ENCODE measurements at places on chromosomes 2 and 18. TPM values are rescaled to one million over a fixed set of nuclear protein-coding genes. Genes with fewer than 3 reads are reported as not detected.

DNA sequence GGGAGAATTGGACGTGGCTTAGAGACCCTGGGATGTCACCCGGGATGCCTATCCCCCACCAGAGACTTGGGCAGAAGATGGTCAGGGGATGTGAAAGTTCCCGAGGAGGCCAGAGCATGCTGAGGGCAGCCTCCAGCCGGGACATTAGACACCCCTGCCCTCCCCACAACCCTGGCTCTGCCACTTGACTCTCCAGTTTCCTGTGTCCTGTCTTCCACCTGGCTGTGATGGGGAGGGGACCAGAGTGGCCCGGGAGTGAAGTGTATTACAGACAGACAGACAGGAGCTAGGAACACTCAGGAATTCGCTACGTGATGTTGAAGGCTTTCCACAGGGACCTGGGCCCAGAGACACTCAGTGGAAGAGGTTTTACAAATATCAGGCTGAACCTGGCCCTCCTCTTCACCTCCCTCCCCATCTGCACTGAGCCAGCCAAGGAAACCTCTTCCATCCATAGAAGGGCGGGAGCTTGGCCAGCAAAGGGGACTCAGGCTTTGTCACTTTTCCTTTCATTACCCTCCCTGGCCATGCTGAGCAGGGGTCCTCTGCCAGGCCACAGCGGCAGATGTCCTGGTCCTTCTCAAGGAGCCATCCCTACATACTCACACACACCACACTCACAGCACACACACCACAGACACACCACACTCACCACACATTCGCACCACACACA is 60.7 kb downstream of the SDC1 start:
- DNase-seq = no peak

DNA sequence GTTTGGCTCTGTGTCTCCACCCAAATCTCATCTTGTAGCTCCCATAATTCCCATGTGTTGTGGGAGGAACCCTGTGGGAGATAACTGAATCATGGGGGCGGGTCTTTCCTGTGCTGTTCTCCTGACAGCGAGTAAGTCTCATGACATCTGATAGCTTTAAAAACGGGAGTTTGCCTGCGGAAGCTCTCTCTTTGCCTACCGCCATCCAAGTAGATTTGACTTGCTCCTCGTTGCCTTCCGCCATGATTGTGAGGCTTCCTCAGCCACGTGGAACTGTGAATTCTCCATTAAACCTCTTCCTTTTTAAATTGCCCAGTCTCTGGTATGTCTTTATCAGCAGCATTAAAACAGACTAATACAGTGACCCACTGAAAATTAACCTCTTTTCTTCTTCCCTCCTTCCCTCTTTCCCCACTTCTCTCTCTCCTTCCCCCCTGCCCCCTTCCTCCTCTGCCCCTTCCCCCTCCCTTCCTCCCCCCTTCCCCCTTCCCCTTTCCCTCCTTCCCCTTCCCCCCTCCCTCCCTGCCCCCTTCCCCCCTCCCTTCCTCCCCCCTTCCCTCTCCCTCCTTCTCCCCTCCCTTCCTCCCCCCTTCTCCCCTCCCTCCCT is 818.8 kb downstream of the SLC4A3 start:
- no peak for DNase-seq

DNA sequence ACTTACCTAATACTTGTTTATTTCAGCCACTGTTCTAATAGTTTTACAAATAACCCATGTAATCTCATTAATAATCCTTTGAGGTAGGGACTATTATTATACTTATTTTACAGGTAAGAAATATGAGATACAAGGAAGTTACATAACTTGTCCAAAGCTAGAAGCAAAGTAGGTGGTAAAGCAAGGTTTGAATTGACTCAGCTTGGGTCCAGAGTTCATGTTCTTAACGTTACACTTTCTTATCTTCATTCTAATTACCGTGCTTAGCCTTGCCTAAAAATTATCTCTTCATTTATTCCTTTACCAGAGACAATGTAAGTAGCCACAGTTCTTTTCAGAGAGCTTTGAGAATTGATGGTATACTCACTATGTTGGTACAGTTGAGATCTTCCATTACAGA is 743.6 kb downstream of the KCNJ3 start:
- no peak for DNase-seq

- no peak for DNase-seq
These were observed 25.0 kb downstream of the FAM171B start for GRCh38 chr2:186718903-186719302.

DNA sequence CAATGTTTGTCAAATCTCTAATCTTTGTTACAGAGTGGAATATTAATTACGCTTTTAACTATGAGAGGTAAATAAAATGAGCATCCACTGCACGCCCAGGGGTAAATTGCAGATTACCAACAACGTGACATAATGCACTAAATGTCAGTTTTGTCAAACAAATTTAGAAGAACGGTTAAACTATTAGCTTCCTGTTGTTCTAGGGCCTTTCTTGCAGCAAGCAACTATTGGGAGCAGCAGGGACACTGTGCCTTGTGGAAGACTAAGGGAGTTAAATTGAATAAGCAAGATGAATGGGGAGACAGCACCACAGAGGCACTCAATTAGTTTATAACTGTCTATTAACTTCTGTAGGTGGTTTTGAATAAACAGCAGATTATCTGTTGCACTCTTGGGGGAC is 391.0 kb upstream of the RAB12 start:
- no peak for DNase-seq

DNA sequence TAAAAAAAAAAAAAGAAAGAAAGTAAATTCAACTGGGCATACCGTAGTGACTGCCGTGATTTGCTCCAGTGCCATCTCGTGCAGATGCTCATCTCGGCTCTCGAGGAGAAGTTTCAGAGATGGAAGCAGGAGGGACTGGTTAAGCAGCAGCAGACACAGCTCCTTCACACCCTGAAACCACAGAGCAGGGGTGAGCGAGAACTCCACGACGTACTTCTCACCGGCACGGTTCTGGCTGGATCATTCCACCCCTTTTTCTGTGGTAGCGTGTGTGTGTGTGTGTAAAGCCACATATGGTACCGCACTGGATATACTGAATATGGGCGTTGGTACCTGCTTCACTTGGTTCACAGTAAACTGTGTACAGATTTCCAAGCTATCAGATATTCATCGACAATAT is 382.2 kb downstream of the NBAS start:
- no peak for DNase-seq

GALNT5 gene
- 0.83 TPM for total RNA-seq

ASAP2 gene
- total RNA-seq = 18.7 TPM

TLX2 gene
- 0.42 TPM for total RNA-seq

DNA sequence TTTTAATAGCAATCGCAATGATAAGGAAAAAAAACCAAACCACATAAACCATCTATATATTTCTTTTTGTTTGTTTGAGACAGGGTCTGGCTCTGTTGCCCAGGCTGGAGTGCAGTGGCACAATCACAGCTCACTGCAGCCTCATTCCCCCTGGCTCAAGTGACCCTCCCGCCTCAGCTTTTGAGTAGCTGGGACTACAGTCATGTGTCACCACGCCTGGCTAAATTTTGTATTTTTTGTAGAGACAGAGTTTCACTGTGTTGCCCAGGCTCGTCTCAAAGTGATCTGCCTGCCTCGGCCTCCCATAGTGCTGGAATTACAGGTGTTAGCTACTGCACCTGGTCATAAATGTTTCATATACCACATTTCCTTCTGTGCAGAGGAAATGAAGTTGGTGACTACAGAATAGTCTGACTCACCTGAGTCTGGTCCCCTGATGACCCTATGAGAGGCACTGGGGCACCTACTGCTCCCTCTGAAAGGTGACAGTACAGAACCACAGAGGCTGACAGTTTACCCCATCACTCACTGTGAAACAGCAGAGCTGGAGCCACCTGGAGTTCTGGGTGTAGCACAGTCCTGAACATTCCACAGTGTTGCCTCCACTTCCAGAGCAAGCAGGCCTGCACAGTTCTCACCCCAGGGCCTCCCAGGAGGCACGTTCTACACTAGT is 183.7 kb upstream of the PXDN start:
- no peak for DNase-seq

GRCh38 chr2:180012523-180012922 is 5.4 kb upstream of the CWC22 start:
- no peak for DNase-seq

DNA sequence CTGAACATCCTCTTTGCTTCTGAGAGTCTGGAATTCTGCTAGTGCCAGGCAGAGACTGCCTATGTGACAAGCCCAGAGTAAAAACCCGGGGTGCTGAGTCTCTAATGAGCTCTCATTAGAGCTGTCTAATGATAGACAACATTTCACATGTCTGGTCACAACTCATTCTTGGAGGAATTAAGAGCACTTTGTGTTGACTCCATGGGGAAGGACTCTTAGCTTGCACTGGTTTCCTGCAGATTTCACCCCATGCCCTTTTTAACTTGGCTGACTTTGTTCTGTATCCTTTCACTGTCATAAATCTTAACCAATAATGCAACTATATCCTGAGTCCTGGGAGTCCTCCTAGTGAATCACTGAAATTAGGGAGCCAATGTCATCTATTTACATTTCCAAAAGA is 33.5 kb downstream of the FBXO15 start:
- DNase-seq = no peak

RIT2 gene
- not detected for total RNA-seq

DNA sequence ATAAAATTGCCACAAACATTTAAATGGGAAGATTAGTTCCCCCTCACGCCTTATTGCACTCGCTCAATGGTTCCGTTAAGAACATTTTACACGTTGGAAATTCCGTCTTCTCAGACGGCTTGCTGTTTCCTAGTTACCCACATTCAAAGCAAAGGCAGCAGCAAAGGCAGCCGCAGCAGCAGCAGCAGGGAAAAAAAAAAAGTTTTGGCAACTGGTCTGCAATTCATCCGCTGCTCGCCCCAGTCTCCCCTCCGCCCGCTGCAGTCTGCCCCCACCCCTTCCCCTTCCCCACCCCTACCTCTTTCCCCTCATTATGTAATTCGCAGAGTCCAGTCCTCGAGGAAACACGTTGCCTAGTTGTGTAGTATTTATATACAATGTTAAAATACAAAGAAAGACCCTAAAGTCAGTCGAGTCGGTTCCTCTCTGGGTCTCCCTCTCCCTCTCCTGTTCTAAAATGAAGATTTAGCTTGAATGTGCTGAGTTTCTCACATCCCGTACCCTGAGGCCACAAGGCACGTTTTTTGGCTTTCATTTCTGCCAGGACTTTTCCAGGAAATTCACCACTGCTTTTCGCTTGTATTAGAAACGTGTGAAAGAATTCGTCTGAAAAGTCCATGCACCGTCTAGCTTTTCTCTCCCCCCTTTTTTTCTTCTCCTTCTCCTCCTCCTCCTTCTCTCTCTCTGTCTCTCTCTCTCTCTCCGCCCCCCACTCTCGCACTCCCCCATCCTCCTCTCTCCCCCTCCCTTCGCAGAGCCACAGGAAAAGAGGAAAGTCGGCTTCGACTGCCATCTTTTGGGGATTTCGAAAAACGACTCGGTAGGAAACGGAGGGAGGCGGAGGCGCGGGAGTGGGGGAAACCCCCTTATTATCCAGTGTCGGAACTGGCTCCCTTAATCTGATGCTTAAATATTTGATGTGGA is 140.0 kb downstream of the MEIS1 start:
- peak; percentile 95 for DNase-seq

DNA sequence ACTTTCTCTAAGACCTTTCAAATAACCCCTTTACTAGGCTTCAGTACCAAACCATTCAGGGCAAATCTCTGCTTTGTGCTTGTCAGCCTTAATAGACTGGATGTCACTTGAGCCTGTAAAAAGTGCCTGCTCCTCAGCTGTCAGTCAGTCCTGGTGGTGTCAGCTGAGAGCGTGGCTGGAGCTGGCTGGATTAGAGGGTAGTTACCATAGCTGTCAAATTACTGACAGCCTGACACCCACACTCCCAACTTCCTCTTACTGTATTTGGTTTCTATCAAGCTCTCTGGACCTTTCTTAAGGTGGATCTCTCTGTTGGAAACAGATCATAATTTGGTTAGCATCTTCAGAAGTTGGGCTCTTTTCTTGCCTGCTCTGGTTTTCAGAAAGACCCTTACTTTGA is 371.4 kb upstream of the ATP5MC3 start:
- no peak for DNase-seq

GRCh38 chr2:100013892-100014677 is 128.3 kb downstream of the AFF3 start:
- DNase-seq = no peak

IL1R2 gene
- 7.4 TPM for total RNA-seq

SCYGR3 gene
- total RNA-seq = not detected

KLHL14 gene
- total RNA-seq = not detected

B4GALT6 gene
- 12.0 TPM for total RNA-seq

DNA sequence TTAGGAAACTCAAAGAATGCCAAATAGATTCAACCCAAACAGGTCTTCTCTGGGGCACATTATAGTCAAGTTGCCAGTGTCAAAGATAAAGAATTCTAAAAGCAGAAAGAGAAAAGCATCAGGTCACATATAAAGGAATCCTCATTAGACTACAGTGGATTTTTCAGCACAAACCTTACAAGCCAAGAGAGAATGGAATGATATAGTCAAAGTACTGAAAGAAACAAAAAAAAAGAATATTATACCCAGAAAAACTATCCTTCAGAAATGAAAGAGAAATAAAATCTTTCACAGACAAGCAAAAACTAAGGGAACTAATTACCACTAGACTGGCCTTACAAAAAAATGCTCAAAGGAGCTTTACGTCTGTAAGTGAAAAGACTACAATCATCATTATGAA is 65.5 kb downstream of the TBR1 start:
- DNase-seq = no peak

DNA sequence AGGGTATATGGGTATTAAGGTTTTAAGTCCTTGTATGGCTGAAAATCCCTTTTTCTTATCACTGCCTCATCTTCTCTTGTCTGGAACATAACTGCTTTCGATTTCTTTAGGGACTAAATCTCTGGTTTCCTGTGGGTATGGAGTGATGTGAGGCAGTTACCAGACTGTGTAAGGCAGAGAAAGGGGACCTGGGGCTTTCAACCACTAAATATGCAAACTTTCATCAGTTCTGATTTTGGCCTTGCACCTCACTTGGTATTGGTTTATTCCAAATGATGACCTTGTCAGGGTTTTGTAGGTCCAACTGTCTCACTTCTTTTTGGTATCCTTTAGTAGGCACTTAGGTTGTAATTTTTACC is 9.3 kb downstream of the MAP4K4 start:
- DNase-seq = no peak

CREB1 gene
- 31.1 TPM for total RNA-seq
